ENCODE measurements at places on chromosomes 11 and 22.

GRCh38 chr11:10486161-10486840 lies 31.2 kb downstream of the AMPD3 start:
- DNase-seq = peak; percentile 27

GRCh38 chr11:116030697-116031331 lies 526.6 kb upstream of the CADM1 start:
- DNase-seq = no peak

- DNase-seq = no peak
These were observed 55.8 kb downstream of the IRAG1 start for GRCh38 chr11:10637731-10638151.

DNA sequence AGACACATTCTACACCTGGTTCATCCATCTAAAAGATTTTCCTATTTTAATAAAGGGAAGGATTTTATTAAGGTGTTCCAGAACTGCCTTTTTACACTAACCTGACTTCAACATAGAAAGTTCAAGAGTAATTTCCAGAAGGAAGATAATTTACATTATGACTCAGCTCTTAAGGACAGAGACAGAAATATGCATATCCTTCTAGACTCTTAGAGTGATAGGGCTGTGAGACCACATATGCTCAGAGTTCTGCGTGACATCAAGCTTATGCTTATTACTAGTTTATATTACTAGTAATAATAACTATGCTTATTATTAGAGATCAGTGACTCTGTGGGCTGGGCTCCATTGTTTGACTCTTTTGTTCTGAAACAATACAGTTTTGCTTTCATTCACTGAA lies 4.6 kb downstream of the PDGFD start:
- no peak for DNase-seq

DNA sequence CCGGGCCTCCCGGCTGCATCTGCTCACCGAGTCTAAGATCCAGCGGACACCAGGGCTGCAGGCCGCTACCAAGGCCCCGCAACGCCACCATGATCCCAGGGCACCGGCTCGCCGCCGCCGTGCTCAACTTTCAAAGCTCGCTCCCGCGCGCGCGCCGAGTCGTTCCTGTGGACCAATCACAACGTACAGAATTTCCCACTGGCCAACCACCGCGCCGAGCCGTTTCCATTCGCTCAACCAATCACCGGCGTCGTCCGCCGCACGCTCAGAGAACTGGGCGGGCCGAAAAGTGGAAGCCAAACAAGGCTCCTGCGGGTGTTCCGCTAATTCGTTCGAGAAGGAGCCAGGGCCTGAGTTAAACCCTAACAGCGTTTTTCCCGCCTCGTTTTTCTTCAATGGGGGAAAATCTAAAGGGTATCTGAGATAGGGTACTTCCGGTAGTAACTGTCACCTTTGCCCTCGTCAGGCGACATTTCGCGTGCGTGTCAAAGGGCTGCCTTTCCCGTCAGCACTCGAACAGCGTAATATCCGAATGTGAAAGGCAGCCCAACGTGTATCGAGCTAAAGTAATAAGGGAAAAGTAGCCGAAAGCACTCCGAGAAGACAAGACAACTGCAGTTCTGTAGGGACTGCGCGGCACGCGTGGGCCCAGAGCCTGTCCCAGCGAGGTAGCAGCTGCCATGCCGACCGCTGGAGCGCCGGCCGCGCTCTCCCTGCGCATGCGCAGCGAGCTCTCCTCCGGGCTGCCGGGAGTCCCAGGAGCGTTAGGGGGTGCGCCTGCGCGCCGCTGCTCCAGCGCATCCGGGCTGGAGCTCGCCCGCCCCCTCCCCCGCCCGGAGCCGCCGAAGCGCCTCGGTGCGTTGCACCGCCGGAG lies at the start of the genes NCAPD3 and VPS26B:
NCAPD3 (minus strand) TSS at position 132 of the 874 bp plus-strand sequence; CDS start at position 91, 41 bp downstream.
VPS26B (plus strand) TSS at position 836 of the 874 bp plus-strand sequence. CDS start 452 bp downstream, outside the sequence.
- DNase-seq = peak; percentile 98

DNA sequence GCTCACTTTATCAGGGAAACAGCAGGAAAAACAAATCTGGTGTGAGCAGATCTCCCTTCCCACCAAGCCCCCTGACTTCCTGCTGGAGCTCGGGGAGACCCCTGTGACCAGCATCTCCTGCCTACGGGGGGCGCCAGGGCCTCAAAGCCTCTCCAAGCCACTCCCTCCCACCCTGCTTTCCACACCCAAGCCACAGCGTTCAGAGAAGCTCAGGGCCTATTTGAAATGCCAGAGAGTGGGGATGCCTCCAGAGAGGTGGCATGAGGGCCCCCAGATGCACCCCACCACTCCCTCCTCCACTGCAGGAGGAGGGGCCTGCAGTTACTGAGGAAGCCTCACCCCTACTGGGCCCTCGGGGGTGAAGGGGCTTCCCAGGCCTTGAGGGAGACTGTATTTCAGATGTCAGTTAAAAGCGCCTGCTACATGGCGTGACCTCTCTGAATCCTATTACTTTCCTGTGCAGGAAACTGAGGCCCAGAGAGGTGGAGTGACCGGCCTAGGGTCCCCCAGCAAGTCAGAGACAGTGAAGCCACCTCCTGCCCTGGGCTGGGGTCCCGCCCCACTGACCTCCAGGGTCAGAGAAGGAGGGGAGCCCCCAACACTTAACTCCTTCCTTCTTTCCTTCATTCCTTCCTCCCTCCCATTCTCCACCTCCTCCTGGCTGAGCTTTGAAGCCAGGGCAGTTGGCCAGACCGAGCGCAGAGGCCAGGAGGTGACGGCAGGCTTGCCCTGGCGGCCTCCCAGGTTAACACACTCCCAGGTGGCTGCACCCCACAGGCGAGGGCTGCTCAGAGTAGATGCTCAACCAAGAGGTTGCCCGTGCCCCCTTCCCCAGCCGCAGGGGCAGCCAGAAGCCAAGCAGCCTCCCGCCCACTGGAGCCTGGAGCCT lies 6.0 kb upstream of the CDKN1C start:
- DNase-seq = no peak

DNA sequence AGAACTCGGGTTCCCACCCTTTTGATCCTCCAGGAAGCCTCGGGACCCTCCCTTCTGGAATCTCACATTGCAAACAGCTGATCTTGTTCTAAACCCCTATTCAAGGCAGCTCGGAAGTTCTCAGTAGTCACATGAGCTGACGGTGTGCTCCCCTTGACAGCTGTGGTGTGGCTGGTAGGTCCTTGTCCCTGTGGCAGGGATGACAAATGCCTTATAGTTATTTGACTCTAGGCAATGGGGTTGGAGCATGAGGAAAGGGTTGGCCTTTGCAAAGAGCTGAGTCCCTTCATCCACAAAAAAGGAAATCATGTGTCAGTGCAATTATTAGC lies 23.6 kb downstream of the EIF4G2 start:
- DNase-seq = no peak

- peak; percentile 30 for DNase-seq
These were observed 138.4 kb downstream of the CRYBB2 start for GRCh38 chr22:25357606-25358420.

DNA sequence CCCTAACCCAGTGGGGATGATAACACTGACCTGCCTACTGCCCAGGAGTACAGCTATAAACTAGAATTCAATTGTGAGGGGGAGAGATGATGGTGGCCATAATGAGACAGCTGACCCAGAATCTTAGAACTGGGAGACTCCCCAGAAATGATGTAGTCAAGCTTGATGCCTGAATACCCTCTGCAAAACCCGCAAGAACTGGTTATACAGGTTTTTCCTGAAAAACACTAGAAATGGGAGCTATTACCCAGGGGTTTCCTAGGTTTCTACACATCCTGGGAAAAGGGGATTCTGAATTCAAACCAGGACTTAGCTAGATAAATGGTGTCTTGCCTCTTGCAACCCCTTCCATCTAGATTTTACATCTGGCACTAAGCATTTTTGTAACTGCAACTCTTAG lies 113.8 kb upstream of the NARS2 start:
- no peak for DNase-seq

GRCh38 chr22:19718456-19719049 lies 4.2 kb downstream of the SEPTIN5 start:
- no peak for DNase-seq

- DNase-seq = peak; percentile 21
These were observed 55.7 kb downstream of the CD82 start for GRCh38 chr11:44621140-44621681.

DNA sequence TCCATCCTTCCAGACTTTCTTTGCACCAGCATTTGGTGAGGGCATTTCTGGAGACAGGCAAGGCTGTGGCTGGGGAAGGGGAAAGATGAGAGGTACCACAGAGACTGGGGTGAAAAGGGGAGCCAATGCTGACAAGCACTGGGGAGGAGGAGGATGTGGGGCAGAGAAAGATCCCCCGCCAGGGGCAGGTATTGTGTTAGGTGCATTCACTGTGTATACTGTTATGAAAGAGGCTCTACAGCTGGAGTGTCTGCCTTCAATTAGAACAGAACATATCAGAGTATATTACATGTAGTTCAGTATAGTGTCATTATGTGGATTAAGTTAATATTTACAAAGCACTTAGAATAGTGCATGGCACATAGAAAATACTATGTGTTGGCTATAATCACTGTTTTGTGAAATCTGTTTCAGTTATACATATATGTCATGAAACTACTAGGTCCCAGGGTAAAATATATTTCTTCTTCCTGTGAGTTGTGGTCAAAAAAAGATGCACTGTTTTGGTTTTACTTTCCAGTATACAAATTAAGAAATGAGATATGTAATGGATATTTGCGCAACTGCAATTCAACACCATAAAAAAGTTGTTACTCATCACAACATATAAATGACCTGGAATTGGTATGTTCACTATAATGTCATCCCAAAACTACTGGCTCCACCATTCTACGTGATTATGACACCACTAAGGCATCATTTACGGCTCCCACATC lies 8.4 kb downstream of the MSANTD2 start:
- DNase-seq = no peak

DNA sequence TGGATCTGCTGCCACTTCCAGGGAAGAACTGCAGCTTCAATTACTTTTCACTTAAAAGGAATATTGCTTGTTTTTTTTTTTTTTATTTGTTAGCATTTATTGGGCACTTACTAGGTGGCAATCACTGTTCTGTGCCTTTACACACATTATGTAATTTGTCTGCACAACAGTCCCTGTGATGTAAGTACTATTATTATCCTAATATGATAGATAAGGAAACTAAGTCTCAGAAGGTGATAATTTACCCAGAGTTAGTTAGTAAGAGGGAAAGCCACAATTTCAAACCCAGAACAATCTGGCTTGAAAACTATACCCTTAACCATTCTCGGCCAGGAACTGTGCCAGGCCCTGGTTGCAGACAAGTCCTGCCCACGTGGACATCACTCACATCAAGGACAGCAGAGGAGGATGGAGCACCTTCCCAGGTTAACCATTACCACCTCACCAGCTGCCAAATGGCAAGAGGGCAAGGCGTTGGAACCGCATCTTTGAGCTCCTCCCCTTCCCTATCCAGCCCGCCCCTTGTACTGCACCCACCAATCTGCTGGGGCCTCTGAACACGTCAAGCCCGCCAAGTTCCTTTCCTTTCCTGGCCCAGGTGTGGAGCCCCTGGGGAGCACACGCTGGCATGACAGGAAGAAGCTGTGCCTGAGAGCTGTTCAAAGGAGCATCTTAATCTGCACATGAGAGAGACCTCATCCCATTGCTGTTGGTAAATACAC lies 78.4 kb downstream of the NAV2 start:
- no peak for DNase-seq

DNA sequence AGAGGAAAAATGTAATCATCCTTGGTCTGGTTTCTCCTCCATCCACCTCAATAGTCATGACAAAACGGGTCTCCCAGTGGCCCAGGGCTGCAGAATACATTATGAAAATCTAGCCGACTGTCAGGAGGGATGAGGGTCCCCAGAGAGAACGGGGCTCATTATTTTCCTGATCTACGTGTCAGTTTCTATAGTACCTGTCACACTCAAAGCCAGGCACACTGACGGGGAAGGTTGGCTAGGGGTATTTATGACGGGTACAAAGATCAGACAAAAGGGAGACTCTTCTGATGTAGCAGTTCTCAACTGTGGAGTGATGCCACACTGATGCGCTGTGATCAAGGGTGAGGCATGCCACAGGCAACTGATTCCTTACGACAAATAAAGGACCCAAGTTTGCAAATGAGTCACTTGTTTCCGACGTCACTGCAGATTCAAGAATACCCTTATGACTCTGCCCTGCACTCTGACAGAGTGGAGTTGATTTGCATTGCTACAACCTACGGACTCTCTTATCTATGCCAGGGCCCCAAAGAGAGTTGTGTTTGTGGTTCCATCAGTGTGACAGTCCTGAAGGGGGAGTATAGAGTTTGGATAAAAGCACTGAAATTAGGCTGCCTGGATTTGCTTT lies 188.2 kb upstream of the TBCEL start:
- no peak for DNase-seq

DNA sequence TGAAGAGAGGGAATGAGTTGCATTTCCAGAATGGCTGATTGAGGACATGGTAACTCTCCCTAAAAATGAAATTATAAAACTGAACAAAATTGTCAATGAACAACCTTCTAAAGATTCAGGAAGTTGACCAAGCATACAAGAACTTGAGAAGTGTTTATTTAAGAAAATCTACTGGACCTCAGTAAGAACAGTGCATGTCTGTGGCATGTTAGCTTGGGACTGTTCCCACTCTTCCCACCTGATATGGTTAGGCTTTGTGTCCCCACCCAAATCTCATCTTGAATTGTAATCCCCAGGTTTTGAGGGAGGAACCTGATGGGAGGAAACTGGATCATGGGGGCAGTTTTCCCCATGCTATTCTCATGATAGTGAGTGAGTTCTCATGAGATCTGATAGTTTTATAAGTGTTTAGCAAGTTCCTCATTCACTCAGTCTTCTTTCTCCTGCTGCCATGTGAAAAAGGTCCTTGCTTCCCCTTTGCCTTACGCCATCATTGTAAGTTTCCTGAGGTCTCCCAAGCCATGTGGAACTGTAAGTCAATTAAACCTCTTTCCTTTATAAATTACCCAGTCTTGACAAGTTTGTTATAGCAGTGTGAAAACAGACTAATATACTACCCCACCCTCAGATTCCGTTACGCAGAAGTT lies 15.4 kb downstream of the MS4A13 start:
- DNase-seq = no peak

GRCh38 chr22:27212617-27213177 lies 555.3 kb downstream of the MIAT start:
- peak; percentile 55 for DNase-seq

- DNase-seq = no peak
These were observed 48.8 kb downstream of the FBLN1 start for GRCh38 chr22:45551310-45552016.

- DNase-seq = no peak
These were observed 9.9 kb downstream of the FXYD6 start for GRCh38 chr11:117866526-117866925.

- no peak for DNase-seq
These were observed 17.4 kb upstream of the NAP1L4 start for GRCh38 chr11:3009481-3009880.

GRCh38 chr11:44446996-44447771 lies 118.3 kb upstream of the CD82 start:
- DNase-seq = no peak

All from breast epithelium (tissue), 4 donors.